D341Med (cell line): ENCODE measurements at places on chromosomes 7 and 10.

DNA sequence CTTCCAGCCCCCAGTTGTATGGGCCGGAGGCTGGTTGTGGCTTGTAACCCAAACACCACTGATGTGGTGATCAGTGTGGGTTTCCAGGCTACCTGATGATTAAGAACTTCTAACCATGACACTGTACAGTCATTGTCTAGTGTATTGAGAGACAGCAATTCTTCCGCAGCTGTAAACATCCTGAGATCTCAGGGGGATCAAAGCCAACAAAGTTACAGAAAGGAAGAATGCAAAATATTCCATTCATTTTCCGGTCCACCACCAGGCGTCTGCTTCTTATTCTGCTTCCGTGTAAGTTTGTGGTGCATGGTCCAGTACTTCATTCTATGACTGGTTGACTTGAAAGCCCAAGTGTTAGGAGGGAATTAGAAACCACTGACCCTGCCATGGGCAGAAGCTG is 10.3 kb upstream of the GLI3 start:
- no peak for DNase-seq

GRCh38 chr10:4262449-4262848 is 477.4 kb upstream of the KLF6 start:
- no peak for DNase-seq

GRCh38 chr7:1054861-1055450 is 10.6 kb downstream of the GPR146 start:
- no peak for DNase-seq

DNA sequence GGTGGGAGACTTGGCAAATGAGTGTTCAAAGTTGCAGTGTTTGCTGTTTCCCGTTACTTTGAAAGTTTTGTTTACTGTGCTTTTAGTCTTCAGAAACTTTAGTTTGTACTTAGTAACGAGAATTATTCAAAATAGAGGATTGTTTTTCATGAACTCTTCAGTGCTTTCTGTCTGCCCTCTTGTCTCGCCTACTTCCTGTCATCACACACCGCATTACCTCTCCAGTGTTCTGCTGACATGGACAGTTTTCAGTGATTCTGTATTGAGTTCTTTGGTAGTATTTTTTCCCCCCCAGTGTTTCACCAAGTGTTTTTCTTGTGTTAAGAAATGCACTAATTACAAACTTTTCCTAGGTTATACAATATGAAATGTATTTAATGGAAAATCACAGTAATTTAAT is 207.0 kb downstream of the MLLT10 start:
- DNase-seq = no peak

DNA sequence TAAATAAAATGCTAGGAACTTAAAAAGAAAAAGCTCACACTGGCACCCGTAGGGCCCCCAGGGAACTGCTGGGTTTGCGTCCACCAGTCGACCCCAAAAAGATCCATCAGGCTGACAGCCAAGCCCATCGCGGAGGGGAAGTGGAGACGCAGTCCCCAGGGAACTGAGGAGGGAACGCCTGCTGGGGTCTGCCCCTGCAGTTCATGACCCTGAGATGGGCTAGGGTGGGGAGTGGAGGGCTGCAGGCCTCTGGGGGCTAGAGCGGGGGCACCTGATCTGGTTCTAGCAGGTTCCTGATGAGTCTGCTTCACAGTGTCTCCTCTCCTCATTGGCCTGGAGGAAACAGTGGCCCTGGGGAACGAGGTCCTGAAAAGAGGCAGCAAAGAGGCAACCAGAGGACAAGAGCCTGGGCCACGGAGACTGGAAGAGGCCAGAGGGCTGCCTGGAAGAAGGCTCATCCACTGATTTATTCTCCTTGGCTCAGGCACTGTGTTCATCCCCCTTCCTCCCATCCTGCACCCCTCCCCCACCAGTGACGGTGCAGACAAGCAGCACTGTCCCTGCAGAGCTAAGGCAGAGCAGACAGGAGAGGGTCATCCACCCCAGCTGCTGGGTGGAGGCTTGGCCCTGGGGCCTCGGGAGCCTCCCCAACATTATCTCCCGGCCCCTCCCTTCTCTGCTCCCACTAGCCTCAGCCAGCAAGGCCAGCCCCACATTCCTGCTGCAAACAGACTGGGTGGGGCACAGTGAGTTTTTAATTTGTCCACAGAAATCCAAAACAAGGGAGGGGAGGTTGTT is 24.7 kb upstream of the HSPA12A start:
- no peak for DNase-seq

DNA sequence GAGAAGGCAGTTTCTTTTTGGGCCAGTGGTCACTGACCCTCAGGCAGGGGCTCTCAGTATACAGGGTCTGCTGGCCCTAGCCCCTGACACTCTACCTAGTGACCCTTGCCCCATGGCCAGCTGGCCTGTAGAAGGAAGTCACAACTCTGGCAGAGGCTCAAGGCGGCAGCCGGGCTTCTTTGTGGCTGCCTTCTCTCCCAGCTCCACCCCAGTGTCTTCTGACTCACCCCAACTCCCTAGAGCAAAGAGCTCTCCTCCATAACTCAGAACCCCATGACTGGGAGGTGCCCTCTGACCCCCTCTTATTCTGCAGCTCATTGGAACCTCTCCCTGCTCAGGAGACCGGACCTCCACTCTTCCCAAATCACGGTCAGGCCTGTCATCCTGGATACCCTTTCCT is 358.2 kb downstream of the FGFR2 start:
- DNase-seq = no peak

- no peak for DNase-seq
These were observed 6.6 kb upstream of the FAM3C start for GRCh38 chr7:121402701-121403100.

- DNase-seq = no peak
These were observed 91.2 kb upstream of the INSIG1 start for GRCh38 chr7:155206318-155207020.

DNA sequence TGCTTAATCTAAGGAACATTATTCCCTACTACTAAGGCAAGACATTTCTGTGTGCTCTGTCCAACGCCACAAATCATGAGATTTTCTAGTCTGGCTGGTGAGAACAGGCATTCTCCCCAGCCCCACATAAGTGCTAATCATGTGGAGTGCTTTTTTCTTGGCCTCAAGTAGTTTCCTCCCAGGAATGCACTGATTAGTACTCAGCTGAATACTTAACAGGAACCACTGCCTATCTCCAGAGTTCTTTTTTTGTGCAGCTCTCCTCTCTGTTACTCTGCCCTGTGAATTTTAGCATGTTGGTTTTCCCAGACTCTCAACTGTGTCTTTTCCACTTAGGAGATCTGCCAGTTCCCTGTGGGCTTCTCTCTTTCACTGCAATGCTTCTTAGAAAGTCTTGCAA is 1098.5 kb upstream of the LRRTM3 start:
- DNase-seq = no peak

DNA sequence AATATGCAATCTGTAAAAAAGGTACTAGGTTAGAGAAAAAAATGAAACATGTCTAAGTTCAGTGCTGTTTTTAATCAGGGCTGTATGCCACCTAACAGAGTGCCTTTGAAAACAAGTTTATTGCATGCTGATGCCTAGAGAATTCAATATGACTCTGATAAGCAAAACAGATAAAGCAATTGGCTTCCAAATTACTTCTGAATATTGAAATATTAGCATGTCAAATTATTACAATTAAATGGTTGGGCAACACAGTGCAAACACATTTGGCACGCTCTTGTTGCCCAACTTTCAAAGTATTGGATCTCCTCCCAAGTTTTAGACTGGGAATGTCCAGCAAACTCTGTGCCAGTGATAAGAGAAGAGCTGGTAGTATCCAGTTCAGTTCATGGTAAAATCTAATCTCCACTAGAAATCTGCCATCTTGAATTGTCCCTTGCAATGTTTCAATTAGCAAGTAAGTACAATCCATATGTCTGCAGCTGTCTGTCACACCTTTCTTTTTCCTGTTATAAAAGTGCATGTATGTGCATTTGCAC is 65.2 kb upstream of the FAM133B start:
- no peak for DNase-seq

DNA sequence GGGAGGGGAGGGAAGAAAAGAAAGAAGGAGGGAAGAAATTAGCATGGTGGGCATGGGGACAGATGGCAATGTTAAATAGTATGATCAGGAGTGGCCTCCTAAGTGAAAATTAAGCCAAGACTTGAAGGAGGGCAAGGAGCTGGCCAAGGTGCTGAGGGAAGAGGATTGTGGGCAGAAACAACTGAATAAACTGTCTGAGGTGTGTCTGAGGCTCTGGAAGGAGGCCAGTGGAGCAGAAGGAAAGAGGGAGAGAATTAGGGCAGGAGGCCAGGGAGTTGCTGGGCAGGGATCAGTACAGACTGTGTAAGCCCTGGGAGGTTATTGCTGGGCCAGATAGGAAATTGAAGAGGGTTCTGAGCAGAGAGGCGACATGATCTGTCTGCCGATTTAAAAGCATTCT is 40.6 kb upstream of the VKORC1L1 start:
- no peak for DNase-seq

- no peak for DNase-seq
These were observed 108.7 kb upstream of the INSIG1 start for GRCh38 chr7:155188821-155189581.

DNA sequence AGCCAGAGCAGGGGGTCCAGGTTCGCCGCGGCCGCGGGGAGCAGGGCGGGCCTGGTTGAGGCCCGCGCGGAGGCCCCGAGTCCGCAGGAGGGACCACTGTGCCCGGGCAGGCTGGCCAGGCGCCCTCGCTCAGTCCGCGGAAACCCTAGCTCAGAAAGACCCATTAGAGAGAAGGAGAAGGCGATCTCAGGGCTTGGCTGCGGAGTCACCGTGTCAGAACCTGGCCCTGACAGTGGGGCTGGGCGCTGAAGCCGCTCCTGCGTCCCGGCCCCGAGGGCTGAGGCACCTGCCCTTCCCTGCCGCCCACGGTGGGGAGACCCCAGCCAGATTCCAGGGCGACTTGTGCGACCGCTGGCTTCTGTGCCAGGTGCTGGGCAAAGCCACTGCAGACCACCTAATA is 14.2 kb upstream of the EGFR start:
- no peak for DNase-seq

- no peak for DNase-seq
These were observed 78.1 kb downstream of the VSTM4 start for GRCh38 chr10:49037187-49037586.
